ENCODE measurements at places on chromosomes 6 and 20.

GRCh38 chr20:36307412-36308325, 1.5 kb downstream of the DLGAP4 start:
- no peak for DNase-seq

- DNase-seq = no peak
Measured at GRCh38 chr6:55512904-55513303, 66.1 kb downstream of the HMGCLL1 start.

- no peak for DNase-seq
Measured at GRCh38 chr6:145051661-145052060, 683.7 kb downstream of the EPM2A start.

DNA sequence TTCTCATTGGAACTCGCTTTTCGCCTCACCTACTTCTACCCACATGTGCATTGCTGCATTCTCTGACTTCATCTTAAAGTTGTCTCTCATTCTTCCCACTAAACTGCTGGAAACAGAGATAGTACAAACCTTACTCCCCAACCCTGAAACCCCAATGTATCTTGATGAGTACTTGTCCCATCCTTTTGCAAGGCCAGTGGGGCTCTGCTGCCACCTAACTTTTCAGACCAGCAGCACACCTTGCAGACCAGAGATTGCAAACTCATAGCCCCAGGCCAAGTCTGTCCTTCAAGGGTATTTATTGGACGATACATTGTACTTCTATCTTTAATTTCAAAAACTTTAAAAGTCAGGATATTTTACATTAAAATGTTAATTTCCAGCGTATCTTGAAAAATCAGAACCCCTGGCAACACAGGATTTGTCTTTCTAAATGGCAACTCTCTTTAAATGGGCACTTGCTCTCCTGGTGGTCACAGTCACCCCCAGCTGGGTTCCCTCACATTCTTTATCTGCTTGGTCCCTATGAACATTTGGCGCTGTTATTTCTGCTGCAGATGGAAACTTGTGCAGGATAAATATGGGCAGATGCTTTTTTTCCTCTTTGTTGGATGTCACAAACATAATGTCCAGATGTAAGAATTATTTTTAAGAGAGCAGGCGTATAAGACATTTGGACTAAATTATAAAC, 83.9 kb downstream of the SOD2 start:
- DNase-seq = no peak

DNA sequence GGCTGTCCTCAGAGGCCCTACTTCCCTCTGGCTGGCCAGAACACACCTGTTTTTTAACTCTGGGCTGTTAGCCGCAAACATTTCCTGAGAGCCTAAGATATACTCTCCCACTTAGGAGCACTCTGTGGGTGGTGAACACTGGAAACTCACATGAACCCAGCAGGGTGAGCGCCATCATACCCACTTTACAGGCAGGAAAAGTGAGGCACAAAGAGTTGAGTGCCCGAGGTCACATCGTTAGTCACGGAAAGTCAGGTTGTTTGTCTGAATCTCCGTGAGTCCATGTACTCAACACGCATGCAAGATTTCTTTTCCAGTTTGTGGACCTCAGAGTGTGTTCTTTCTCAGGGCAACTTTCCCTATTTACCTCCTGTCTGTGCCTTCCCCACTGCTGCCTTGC, 1.9 kb downstream of the BAK1 start:
- DNase-seq = no peak

- no peak for DNase-seq
Measured at GRCh38 chr6:105624021-105624420, 221.1 kb upstream of the PREP start.

- DNase-seq = no peak
Measured at GRCh38 chr6:110378552-110378951, 20.4 kb upstream of the METTL24 start.

- no peak for DNase-seq
Measured at GRCh38 chr6:116562614-116563013, 8.7 kb upstream of the RWDD1 start.

GRCh38 chr6:101286146-101286545, 107.4 kb upstream of the GRIK2 start:
- no peak for DNase-seq

DNA sequence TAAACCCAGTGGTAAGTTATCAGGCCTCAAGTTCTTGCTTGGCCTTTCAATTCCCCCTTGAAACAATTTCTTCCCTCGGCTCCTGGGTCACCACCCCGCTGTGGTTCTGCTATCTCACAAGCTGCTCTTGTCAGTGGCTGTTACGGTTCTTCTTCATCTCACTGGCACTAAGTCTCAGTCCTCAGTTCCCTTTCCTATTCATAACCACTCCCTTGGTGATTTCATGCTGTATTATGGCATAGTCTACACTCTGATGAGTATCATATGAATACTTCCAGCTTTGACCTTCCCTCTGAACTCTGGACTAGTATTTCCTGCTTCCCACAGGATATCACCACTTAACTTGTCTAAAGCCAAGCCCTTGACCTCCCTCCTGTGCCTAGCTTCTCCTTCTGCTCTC, 7.9 kb downstream of the TAAR1 start:
- no peak for DNase-seq

DNA sequence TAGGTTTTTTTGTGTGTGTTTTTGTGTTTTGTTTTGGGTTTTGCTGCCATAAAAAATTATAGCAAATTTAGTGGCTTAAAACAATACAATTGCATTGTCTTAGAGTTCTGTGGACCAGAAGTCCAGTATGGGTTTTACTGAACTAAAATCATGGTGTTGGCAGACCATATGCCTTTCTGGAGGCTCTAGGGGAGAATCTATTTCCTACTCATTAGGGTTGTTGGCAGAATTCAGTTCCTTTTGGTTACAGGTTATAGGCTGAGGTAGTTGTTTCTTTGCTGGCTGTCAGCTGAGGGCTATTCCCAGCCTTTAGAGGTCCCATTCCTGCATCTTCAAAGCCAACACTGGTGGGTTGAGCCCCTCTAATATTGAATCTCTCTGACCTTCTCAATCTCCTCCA, 181.3 kb downstream of the IBTK start:
- no peak for DNase-seq

DNA sequence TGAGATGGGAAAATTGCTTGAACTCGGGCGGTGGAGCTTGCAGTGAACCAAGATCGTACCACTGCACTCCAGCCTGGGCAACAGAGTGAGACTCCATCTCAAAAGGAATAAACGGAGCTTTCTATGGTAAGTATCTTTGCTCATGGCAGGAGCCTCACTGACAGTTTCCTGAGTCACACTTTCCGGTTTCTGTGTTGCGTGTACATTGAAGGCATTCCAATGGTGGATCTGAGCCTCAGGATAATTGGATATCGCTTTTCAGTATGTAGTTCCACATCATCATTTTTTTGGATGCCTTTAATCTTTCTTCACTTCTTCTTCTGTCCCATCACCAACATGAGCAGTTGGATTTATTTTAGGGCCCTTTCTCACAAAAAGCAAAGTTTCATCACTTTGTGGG, 28.6 kb upstream of the GTSF1L start:
- no peak for DNase-seq

- no peak for DNase-seq
Measured at GRCh38 chr6:90135667-90136066, 161.0 kb downstream of the BACH2 start.

DNA sequence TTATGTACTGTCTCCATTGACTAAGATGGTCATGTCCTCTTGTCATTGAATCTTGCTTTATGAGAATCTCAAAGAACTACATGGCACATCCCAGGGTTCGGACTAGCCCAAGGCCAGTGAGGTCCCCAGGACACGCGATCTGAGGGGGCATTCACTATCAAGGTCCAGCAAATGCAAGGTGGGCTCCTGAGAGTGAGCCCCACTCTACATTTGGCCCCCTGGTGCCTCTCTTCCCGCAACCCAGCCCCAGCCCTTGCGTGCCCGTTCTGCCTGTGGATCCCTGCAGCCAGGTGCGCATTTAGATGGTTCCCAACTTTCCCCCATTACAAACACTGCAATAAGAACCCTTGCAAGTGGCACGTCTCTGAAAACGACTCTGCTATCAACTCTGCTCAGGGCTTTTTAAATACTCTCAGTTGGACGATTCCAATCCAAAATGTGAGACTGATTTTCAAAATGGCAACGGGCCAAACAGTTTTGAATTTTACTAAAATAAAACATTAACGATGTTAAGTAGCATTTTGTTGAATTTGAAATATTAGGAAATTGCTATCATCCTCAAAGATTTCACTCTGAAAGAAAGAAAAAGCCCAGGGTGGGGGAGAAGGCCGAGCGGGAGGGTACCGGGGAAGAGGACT, 59.6 kb downstream of the NFATC2 start:
- DNase-seq = no peak

GRCh38 chr6:150491811-150492172, 107.9 kb upstream of the PLEKHG1 start:
- no peak for DNase-seq

- no peak for DNase-seq
Measured at GRCh38 chr20:14672066-14672465, 334.7 kb upstream of the FLRT3 start.

DNA sequence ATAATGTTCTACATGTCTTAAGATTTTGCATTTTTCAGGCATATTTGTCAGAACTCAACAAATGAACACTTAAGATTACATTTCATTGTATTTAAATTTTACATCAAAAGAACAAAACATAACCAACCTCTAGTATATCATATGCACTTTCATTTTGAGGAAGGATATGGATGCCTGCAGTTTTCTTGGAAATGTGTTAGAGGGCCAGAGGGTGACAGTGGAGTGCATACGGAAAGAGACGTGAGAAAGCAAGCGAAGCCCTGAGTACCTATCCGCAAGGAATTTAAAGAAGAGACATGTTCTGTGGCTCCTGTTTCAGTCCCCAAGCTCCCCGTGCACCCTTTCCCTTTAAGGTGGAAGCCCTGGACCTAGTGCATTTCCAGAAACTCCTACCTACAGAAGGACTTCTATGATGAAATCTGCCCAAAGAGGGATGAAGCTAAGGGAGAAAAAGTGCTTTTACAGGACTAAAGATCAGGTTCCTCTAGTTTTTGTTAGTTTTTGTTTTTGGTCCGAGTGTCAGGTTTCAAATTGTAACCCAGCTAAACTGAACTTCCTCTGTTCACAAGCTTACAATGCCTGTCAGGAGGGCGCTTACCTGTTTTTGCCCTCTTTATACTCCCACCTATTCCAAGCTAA, 38.8 kb downstream of the EZR start:
- DNase-seq = no peak

DNA sequence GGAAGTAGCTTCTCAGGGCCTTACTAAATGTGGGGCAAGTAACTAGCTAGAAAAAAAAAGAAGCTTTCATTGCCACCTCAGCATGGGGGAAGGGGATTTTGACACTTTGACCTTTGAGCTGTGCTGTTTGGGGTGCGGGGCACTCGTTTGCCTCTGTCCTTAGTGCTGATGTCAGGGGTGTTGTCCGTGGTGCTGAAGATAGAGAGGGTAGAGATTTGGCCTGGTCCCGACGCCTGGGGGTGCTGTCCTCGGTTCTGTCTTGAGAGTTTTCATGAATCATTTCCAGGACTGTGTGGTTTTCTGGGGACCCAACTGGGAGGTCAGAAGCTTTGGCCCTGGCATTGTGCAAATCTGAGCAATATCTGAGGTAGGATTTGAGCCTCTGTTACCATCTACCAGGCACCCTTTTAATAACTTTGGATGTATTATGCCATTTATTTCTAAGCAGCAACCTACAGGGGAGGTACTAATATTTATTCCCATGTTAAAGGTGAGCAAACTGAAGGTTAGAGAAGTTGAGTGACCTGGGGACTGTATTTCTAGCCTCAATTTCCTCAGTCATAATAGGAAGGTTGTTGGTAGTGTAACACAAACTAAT, 78.0 kb downstream of the DLGAP4 start:
- DNase-seq = no peak

DNA sequence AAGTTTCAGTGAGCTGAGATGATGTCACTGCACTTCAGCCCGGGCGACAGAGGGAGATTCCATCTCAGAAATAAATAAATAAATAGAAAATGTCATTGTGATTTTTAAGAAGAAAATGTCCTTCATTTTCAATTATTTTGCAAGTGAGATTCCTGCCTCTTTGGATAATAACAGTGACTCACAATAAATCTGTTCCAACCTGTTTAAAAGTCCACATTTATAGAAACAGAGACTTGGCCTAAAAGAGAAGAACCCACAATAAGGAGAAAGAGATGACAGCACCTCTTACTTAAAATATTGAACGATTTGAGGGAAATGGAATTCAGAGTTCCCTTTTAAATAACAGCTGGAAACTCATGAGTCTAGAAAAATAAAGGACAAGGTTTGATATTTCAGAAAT, 373.4 kb upstream of the NOX3 start:
- DNase-seq = no peak

DNA sequence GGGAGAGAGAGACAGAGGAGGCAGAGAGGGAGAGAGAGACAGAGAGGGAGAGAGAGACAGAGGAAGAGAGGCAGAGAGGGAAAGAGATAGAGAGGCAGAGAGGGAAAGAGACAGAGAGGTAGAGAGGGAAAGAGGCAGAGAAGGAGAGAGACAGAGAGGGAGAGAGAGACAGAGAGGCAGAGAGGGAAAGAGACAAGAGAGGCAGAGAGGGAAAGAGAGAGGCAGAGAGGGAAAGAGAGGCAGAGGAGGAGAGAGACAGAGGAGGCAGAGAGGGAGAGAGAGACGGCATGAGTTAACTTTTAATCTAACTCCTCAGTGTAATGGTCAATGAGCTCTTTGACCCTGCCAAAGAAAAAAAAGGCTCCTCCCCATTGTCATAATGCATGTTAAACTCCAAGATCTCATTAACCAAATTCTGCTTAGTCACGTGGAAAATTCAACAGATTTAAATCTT, 7.1 kb downstream of the ELOVL2 start:
- DNase-seq = no peak

- DNase-seq = no peak
Measured at GRCh38 chr6:45036103-45036502, 292.0 kb upstream of the RUNX2 start.

DNA sequence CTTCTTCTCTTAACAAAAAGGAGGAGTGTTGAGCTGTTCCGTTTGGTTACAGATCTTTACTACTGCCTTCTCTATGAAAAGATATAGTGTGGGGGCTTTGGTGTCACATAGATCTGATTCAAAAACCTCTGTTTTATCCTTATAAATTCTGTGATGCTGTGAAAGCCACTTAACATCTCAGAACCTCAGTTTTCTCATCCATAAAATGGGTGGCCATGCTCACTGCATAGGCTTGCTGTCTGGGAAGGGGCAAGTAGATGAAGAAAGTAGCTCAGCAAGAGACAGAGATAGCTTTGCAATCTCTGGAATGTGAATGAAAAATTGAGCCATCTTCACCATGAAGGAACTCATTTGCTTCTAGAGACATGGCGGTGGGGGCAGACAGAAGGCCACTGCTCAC, 31.6 kb upstream of the RNF24 start:
- DNase-seq = no peak

- peak; percentile 32 for DNase-seq
Measured at GRCh38 chr6:3912361-3913076, 63.3 kb downstream of the FAM50B start.

- DNase-seq = no peak
Measured at GRCh38 chr6:61886608-61887259, 399.3 kb downstream of the KHDRBS2 start.

GRCh38 chr20:34242879-34243278, 1.7 kb downstream of the ASIP start:
- no peak for DNase-seq

All from NCI-H1694 treated with DMSO at 0.1 percent for 48 hours (cell line).